ENCODE measurements at places on chromosomes 5 and 9.

DNA sequence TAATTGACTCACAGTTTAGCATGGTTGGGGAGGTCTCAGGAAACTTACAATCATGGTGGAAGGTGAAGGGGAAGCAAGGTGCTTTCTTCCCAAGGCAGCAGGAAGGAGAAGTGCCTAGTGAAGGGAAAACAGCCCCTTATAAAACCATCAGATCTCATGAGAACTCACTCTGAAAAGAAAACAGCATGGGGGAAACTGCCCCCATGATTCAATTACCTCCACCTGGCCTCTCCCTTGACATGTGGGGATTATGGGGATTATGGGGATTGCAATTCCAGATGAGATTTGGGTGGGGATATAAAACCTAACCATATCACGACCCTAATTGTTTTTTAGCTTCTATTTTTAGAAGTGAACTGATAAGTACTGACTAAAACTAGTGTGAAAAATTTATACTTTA is 1377.5 kb upstream of the DMAC1 start:
- DNase-seq: no peak

DNA sequence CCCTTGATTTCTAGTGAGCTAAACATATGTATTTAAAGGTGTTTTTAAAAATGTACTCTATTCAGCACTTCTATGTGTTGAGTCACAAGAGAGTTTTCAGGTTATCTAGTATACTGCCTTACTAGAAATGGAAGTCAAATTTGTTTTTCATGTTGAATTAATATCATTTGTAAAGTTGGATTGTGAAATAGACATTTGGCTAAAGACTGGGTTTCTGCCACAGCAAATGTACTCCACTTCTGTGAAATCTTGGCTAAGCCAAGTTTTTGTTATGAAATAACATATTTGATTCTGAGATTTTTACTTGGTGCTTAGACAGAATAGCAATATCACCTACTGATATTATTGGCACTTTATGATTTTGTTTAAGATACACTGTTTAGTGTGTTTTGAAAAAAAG is 106.0 kb downstream of the CWC27 start:
- DNase-seq: no peak

DNA sequence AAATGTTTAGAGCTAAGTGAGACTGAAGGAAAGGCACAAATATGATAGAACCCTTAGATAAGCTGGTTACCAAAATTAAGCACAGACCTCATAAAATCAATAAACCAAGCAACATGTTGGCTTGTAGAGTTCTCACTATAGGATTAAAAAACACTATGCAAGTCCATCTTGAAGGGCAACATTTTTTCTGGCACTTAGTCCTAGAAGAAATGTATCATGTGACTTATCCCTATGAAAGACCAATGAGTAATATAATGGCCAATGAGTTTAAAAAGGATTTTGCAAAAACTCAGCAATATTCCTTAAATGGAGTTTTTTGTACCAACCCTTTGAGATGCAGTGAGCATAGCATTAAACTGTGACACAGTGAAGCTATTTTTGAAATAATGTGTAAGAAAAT is 216.3 kb upstream of the ADRA1B start:
- no peak for DNase-seq

GRCh38 chr9:129863059-129863690 is 27.9 kb downstream of the USP20 start:
- no peak for DNase-seq

GRCh38 chr5:74288448-74289108 is 351.9 kb downstream of the ENC1 start:
- DNase-seq: no peak

DNA sequence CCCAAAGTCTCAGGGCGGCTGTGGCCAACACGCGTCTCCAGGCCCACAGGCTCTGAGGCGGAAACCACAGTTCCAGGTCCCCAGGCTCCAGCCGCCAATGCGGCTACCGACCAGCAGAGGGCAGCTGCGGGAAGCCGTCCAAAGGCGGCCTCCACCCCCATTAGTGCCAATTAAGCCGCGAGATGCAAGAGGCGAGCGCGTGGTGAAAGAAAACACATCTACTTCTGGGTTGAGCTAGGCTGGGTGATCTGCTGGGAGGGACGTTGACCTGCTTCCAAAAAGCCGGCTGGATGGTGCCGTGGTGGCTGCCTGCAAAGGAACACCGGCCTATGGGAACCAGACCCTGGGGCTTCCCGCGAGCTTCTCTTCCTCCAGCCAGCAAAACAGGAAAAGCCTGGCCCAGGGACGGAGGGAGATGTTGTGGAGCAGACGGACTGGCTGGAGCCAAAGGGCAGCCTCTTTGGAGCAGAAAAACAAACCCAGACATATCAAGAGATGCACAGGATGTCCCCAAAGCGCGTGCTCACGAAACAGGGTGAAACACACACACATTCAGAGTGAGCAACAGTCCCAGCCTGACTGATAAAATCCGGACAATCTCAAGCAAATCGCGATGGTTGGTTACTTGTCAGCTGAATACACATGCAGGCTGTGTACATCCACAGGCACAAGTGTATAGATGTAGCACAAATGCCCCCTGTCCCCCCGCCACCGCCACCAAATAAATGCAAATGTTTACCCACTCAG is 187.1 kb upstream of the BRINP1 start:
- DNase-seq: peak; percentile 46

DNA sequence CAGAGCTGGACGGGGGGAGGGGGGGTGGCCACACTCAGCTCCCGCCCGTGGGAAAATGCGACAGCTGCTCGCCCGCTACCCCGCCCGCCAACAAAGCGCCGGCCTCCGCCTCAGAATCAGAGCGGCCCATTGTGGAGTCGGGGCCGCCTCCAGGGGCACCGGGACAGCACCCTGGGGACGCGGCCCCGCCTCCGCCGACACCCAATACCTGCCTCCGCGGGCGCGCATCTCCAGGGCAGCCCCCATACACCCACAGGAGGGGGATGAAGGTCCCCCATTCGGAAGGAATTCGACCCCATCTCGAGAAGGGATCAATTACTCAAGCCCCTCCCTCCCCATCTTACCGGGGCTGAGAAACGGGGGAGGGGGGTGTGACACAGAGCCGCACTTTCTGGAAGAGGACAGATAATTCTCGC is 1.3 kb downstream of the NOTCH1 start:
- peak; percentile 66 for DNase-seq

GRCh38 chr5:44546286-44546685 is 157.1 kb upstream of the FGF10 start:
- DNase-seq: no peak

- no peak for DNase-seq
Measured at GRCh38 chr5:179260324-179261070, 84.8 kb downstream of the ADAMTS2 start.

DNA sequence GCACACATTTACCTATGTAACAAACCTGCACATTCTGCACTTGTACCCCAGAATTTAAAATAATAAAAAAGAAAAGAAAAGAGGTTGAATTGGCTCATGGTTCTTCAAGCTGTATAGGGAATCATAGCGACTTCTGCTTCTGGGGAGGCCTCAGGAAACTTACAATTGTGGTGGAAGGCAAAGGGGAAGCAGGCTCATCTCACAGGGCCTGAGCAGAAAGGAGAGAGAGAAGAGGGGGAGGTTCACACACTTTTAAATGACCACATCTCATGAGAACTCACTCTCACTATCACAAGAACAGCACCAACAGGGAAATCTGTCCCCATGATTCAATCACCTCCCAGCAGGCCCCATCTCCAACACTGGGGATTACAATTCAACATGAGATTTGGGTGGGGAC is 214.6 kb downstream of the CDK5RAP2 start:
- no peak for DNase-seq

DNA sequence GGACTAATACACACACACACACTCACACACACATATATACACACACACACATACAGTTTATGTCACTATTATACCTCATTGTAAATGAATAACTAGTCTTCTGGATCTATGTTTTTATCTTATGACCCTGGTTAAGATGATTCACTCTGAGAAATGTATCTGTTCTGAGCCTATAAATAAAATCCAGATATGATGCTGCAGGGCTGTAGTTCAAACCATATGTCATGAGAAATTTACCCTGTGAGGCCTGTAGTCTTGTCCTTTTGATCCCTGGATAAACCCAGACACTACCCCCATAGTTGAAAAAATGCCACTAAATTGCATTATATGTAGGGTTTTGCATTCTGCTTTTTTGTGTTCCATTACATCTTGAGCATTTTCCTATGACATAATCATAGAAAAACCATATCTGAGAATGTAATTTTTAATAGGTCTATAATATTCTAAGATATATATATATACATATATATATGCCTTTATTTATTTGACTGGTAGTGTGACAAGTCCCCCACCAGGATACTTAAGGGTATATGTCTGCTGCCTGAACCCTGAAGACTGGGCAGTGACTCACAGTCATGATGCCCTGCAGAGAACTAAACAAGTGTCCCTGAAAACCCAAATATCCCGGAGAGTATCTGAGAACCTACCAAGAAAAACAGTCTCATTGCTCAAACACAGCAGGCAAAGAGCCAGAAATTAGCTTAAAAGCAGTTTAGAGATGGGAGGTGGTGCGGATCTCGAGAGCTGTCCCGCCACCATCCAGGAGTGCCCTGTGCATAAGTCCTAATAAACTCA is 18.4 kb upstream of the ALDOB start:
- DNase-seq: no peak

DNA sequence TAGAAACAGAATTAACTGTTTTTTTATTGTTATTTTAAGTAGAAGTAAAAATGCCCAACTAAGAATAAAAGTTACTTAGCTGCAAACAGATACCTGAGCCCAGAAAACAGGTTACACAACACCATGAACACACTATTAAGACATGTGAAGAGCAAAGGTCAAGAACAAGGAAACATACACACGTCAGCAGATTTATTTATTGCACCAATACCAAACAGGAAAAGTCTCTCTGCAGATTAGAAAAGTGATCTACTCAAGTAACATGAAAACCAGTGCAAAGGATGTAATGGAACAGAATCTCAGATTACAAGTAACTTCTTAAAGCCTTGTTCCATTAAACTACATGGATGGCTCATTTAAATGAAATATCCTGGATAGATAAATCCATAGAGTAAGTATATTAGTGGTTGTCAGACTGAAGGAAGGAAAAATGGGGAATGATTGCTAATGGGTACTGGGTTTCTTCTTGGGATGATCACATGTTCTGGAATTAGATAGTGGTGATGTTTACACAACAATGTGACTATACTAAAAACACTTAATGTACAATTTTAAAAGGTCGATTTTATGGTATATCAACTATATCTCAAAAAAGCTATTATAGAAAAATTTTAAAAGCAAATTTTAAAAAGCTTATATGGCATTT is 6.1 kb downstream of the SAR1B start:
- DNase-seq: no peak

DNA sequence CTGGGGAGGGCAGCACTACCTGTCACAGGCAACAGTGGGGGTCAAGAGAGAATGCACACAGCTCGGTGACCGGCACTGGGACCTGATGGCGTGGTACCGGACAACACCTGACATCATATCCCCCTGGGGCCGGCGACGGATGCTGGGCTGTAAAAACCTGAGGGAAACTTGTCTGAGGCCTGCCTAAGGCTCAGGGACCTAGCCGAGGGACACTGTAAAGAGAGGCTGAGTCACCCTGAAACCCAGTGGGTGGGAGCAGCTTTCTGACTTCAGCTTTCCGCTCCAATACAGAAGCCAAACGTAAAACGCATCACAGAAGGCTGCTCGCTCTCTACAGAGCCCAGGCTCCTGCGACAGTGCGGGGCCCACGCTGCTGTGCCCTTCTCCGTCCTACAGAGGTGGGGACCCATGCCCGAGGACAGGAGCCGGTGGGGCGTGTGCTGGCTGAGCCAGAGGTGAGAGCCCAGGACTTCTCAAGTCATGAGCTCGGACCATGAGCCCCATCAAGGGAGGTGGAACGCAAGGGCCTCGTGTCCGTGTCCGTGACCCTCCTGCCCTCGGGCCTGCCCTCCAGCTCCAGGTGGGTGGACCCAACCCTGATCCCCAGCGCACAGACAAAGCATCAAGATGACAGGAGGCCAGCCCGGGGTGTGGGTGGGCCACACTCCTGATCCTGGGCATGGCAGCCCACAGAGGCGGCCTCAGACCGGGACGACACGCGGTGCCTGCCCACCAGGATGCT is 5.3 kb downstream of the RALGDS start:
- peak; percentile 94 for DNase-seq

DNA sequence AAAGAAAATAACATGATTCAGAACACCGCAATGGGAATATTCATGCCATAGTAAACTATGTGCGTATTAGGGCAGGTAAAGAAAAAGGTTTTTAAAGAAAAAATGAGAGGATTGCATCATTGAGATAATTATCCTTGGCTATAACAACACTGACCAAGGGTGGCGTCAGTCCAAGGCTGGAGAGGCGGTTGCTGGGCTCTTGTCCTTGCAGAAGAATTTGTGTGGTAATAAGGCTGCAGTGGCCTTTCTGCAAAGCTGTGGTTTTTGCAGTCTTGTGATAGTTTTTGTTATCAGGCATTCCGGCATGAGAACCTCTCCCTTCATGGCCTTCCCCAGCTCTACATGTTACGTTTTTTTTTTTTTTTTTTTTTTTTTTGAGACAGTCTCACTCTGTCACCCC is 14.0 kb downstream of the BOD1 start:
- DNase-seq: no peak

DNA sequence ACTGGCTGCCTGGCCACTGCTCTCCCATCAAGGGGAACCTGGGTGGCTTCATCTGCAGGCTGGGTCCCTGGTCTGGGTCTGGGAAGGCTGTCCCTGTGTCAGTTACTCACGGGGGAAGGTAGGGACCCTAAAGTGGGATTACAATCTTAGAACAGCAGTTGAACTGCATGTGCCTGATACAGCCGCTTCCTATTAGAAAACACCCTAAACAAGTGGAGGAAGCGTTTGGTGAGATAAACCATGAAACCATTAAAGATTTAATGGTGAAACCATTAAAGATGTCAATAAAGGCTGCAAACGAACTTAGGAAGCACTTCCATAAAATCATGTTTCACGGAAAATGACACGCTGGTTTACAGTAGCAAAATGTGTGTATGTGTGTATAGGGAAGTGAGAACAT is 2.5 kb upstream of the GFI1B start:
- DNase-seq: no peak

DNA sequence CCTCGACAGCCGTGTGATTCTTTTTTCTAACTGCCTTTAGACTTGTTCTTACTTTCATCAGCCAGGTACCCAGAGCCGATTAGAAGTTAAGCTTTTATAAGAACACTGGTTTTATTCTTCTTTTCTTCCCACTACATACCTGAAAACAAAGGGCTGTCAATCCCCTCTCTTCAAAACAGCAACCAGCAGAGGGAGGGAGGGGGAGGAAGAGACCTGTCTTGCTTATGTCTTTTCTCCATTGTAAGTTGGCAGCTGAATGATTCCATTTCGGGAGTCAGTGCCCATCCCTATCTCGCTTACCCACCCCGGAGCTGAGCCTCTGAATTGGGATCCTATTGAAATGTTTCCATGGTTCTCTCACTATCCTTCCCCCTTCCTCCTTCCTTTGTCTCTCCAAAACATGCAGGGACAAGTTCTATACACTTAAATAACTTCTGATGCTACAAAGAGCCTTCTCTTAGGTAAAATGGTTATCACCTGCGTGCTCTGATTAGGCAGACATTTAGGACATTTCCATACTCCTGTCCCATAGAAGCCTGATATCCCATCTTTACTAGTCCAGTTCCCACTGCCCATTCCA is 83.9 kb upstream of the WWC1 start:
- DNase-seq: no peak

Measured in GM12891 (cell line).